ENCODE measurements at places on chromosomes 6 and 20. TPM values are rescaled to one million over a fixed set of nuclear protein-coding genes. Genes with fewer than 3 reads are reported as not detected.

- no peak for DNase-seq
These were observed 82.1 kb downstream of the KCNB1 start for GRCh38 chr20:49400410-49400809.

DNA sequence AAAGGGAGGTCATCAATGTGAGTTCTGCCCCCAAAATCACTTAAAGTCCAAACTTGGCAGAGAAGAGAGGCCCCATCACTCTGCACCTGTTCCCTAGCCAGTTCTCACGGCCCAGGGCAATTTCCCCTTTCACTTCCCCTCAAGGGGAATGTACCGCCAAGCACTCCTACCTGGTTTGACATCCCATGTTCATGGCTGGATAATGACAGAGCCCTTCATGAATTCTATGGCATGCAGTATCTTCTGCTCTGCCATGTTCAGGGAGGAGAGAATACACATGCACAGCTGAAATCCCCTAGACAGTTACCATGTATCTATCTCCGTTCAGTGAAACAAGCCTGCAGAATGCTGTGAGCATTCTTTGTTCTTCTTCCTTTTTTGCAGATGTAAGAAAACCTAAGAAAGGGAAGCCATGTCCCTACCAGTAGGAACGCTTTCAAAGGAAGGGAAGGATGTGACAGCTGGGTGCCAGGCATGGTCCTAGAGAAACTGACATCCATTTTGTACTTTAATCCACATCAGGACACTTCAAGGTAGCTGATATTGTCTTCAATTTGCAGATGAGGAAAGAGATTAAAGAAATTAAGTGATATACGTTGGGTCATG, 79.8 kb upstream of the ARID1B start:
- DNase-seq = no peak

DNA sequence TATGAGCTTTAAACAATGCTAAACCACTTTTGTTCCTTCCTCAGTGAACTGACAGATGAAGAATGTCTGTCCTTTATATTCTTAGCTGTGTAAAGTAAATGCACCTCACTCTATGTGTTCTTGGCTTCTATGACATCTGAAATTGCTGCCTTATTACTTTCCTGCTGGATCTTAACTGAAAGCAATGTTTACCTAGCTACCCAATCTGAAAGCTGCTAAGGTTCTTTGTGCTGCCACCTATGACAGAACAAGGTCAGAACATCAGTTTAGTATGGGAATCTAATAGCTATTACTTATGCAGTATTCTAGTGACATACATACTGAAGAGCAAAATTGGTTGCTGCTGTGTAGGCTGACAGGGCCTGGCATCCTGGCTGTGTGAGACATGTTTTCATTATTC, 444.1 kb downstream of the KHDRBS2 start:
- peak; percentile 29 for DNase-seq

DNA sequence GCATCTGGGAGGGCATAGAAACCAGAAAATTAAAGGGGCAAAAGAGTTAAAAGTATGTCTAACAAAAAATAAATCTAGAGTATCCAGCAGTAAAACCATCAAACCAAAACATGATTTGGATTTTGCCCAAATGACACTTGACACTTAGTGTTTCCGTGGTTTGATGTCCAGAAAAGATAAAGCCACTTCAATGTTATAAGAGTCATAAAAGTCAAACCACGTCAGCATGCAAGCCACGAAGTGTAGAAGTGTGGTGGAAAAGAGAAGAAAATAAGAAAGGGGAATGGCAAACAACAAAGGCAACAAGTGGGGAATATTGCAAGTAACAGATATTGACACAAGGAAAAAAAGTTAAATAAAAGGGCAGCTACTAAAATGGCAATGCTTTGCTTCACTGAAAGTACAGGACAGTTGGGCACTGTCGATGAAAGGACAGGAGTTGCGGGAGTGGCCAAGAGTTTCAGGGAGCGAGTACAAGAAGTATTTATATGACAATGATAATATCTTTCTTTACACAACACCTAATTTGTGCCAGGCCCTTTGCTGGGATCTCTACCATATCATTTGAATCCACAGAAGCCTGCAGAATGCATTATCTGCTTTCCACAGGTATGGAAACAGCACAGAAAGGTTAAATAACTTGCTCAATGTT, 6.3 kb upstream of the HDDC2 start:
- DNase-seq = no peak

The HLA-DOB gene
- polyA plus RNA-seq = 1.9 TPM

The TRIM15 gene
- polyA plus RNA-seq = 7.1 TPM

- no peak for DNase-seq
These were observed 13.4 kb upstream of the LY86 start for GRCh38 chr6:6575143-6575542.

GRCh38 chr20:37238935-37239451, 22.6 kb downstream of the GHRH start:
- no peak for DNase-seq

The BPI gene
- 1.5 TPM for polyA plus RNA-seq

DNA sequence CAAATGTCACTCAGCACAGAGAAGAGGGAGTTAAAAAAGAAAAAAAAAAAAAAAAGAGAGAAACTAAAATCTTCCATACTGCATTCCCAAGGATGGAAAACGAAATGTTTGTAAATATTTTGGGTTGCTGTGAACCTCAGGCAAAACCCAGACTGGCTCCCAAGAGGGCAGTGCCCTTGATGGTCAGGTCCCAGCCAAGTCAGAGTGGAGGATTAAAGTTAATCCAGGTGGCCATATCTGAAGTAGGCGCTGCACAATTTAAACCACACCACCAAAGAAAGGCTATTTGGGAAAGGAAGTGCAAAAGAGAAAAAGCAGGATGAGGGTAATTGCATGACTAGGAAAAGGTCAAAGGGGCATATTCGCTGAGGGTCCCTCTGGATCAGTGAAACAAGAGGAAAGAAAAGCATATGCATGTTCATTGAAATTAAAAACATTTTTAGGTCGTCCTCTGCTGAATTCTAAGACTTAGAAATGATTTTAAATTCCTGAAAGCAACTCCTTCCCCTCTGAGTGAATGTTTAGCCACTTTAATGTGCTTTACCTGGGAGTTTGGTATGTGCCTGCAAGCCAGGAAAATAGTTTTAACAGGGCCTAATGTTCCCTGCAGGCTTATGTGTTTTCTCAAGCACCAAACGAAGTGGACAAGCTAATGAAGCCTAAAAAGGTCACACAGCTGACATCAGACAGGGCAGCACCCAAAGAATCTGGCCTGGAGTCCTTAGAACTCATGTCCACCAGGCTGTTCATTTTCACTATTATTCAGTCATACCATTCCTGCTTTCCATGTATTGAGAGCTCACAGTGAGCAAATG, 159.1 kb downstream of the HACE1 start:
- DNase-seq = no peak

GRCh38 chr20:18011482-18011881, 42.7 kb downstream of the MGME1 start:
- peak; percentile 62 for DNase-seq

- DNase-seq = no peak
These were observed 3.5 kb upstream of the PSORS1C2 start for GRCh38 chr6:31142361-31142761.

DNA sequence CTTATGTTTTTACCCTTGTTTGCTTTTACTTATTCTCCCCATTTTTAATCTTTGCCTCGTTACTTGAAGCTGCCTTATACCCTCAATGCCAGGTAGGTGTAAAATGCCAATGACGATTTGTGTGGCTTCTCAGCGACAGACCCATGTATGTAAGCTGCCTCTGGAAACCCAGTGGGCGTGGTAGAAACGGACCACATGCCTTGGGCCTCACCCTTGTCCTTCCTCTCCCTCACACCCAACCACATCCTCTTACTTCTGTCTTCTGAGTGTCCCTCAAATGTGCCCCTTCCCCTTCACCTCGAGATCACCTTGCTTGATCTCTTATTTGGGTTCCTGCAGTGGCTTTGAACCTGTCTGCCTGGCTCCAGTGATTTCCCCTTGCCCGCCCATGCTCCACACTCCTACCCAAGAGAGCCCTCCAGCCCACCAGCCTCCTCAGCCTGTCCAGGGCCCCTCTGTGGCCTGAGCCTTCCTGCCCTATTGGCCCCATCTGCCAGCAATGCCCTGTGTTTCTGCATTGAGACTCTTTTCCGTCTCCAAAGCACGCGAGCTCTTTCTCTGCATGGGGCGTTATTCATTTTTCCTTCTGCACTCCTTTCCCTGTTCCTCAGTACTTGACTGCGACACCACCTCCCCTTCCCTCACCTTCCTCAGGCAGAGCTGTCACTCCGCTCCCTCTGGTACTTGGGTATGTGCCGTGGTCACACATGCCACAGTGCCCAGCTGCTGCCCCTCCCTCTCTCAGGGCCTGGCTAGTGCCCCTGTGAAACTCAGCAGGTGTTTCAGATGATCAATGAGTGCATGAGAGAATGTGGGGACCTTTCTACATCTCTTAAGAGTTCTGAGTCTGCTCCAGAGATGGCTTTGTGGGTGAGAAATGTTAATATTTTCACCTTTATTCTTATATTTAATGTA, 115.4 kb downstream of the SLX4IP start:
- DNase-seq = no peak

GRCh38 chr20:42046371-42047085, 428.4 kb upstream of the CHD6 start:
- DNase-seq = no peak

- no peak for DNase-seq
These were observed 211.4 kb downstream of the FUT9 start for GRCh38 chr6:96227135-96227534.

DNA sequence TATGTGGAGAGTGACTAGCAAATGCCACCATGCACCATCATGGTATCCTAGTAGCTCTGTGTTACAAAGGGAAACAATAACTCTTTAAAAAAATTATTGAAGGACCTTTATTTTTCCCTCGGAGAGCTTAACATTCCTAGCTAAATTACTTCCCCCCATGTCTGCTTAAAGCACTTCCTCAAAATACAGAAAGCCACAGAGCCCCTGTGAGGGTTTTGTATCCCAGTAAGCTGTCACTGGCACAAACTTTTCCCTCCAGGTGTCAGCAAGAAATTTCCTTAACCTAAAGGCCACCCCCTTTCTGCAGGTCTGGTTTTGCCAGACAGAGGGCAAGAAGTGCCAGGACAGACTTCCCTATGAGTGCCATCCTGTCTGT, 340.0 kb upstream of the PRDM1 start:
- DNase-seq = no peak

The TMEM217 gene
- 0.67 TPM for polyA plus RNA-seq

DNA sequence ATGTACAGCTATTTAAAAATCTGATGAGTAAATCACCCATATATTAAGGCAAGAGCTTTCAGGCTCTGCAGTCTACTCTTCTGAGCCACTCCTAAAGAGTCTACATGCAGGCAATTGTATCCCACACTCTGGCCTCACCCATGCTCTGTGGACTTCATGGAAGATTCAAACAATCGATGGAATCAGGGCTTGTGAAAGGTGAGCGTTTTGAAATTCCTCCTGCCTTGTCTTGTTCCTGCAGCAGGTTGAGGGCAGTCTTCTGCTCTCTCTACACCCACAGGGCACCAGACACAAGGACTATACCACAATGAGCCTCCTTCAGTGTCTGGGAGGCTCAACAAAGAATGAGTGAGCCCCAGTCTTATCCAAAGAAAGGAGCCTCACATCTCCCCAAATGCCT, 51.1 kb downstream of the TBC1D7 start:
- no peak for DNase-seq

- DNase-seq = no peak
These were observed 2.4 kb upstream of the MAN1A1 start for GRCh38 chr6:119352001-119352400.

DNA sequence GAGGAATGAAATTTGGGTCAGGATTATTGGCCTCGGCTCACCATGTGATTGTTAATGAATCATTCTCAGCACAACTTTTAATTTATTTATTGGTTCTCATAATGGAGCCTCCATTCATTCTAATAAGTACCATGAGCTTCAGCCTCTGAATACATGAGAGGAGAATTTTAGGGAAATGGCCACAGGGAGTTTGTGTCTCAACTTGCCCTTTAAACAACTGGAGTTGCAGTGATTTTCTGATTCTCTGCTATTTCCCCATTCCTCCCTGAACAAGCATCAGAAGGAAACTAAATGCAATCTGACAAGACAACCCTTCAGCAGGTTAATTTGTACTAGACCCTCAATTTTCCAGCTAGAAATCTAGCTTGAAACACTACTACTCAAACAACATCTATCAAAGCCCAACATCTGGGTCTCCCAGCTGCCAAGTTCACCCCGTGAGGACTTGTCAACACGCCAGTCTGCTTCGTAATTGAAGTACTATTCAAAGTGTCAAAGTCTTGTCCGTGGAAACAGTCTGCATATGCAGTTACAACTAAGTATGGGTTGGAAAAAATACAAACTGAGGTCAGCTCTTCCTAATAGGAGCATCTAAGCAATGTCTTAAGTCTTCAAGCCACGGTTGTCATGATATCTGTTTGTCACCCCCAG, 235.4 kb downstream of the CDH4 start:
- no peak for DNase-seq

GRCh38 chr20:53829724-53830521, 236.3 kb upstream of the ZNF217 start:
- no peak for DNase-seq
